Activated T-helper 1 cell treated with Interleukin-2 at 50 U/mL for 16 hours (primary cell): ENCODE measurements at places on chromosomes 12 and 14.

DNA sequence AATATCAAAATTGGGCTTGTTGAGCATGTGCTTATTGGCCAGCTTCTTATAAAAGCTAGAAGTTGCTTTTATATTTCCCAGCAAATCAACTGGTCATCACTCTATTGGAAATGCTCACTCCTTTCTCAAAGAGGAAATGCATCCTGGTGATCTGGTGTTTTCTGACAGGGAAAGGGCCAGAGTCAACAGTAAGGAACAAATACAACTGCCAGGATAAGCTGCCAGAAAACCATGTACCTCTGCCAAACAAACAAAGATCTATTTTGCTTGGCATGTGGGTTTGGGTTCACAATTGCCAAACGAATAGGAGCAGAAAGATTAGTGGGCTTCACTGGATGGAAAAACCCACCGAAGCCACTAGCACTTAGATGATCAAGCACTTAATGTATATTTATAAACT lies 126.9 kb upstream of the PDZRN4 start:
- no peak for DNase-seq

DNA sequence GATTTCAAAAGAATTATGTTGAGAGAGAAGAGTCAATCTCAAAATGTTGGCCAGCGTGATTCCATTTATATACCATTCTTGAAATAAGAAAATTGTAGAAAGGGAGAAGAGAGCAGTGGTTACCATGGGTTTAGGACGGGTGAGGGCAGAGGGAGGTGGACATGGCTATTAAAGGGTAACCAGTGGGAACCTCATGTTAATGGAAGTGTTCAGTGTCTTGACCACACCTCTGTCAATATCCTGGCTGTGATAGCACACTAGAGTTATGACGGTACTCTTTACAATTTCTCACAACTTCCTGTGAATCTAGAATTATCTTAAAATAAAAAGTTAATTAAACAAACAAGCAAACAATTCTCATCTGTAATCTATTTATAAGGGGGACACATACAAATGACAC lies 821.2 kb downstream of the VRK1 start:
- no peak for DNase-seq

- DNase-seq, result no peak
Observed at GRCh38 chr12:52050116-52050757, 1.0 kb upstream of the NR4A1 start.

GRCh38 chr12:64147875-64148274 lies 74.2 kb downstream of the KICS2 start:
- DNase-seq, result no peak

- no peak for DNase-seq
Observed at GRCh38 chr12:89244536-89244935, 107.8 kb downstream of the DUSP6 start.

- no peak for DNase-seq
Observed at GRCh38 chr12:9363145-9363544, 154.9 kb upstream of the PZP start.

DNA sequence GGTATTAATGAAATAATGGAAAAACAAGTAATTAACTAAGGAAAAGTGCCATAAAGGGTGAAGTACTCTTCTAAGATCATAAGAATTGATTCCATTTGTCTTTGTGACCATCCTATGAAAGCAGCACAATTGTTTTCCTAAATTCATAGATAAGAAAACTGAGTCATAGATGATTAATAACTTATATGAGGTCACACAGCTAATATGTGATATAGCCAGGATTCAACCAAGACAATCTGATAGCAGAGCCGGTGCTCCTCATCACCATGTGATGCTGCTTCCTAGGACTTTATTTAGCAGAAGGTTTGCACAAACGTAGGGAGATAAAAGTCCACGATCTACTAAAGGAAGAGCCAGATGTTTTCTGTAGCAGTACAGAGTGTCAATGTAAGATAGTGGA lies 181.5 kb upstream of the SYT1 start:
- no peak for DNase-seq

GRCh38 chr12:14327711-14328110 lies 37.8 kb upstream of the ATF7IP start:
- DNase-seq, result no peak

DNA sequence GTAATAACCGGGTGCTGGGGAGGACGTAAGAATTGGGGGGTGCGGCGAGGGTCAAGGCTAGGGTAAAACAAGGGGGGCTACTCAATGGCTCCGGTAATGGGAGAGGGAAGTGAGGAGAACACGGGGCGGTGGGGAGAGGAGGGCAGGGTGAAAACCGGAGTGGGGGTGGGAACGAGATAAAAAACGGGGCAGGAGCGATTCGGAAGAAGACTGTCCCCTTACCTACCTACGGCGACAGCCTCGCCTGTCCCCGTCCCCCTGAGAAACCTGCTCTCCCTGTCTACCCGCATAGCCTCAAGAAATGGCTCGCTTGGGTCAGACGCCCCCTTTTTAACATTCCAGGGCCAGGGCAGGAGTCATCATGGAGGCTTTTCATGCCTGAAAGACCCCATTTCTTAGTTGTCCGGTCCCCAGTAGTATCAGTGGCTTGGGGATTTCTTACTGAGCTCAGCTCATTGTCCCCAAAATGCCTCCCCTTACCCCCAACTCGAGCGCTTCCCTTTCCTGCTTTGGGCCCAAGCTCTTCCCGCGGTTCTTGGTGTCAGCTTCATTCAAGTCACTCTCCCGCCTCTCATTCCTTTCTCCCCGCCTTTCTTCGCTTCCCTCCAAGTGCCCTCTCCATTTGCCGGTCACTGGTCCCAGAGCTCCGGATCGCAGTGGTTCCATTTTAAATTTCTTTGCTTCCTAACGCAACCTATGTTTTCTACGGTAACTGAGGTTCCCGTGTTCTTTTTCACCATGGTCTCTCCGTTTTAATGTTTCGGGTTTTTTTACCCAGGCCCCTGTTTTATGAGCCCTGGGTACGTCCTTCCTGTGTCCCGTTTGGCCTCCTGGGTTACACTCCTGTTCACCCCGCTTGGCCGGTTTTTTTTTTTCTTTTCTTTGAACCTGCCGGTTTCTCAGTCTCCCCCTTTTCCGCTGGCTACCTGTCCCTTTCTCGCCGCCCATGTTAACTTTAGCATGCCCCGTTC lies 1.2 kb upstream of the WSB2 start:
- no peak for DNase-seq

- no peak for DNase-seq
Observed at GRCh38 chr12:11998944-11999315, 71.8 kb upstream of the BCL2L14 start.

- no peak for DNase-seq
Observed at GRCh38 chr12:118611770-118612169, 235.4 kb downstream of the SUDS3 start.

DNA sequence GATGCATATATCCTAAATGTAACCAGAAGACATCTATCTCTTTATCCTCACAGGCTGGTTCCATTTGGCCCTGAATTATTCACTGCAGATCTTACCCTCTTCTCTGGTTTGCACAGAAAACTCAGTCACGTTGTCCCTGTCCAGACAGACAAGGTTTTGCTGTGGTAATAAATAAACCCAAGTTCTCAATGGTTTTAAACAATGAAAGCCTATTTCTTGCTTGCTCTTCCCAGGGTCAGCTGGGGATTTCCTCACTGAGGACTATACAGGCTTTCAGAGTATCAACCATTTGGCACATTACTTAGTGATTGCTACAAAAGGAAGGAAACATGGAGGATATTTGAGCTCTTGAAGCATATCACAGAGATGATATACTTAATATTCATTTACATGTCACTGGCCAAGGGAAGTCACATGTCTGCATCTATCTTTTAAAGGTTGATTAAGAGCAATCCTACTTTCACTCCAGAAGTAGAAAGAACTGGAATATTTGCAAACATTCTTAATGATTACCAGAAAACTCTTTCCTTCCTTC lies 24.4 kb upstream of the E2F7 start:
- DNase-seq, result no peak

DNA sequence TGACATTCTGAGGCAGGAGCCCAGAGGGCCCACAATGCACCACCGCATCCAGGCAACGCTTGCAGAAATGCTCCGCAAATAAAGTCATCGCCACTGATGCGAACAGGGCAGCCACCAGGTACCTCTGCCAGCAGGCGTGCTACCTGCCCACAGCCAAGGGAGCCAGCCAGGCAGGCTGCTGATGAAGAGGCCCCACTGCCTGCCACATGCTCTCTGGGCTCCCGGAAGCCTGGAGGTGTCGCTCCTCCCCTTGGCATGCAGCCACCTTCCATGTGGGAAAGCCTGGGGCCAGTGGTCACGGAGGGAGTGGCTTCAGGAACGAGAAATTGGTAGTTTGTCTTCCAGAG lies 14.7 kb downstream of the GPR132 start:
- no peak for DNase-seq

- DNase-seq, result no peak
Observed at GRCh38 chr14:32203928-32204357, 874 bp upstream of the RNU6-8 start.

DNA sequence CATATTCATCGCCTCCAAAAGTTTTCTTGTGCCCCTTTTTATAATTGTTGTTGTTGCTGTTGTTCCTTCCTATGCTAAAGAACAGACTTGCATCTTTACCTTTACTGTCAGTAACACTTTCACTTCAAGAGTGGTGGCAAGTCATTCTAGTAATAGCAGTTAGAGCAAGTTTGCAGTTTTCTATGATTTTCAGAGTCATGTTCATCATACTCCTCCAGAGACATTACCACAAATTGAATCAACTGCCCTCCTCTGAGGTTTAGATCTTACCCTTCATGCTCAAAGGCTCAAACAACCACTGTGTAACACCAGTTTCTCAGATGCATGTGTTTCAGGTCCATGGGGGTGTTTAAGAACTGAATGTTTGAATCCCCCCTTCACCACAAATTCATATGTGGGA lies 763.4 kb downstream of the LRFN5 start:
- DNase-seq, result no peak

GRCh38 chr14:79426103-79426755 lies 785.1 kb downstream of the DIO2 start:
- DNase-seq, result no peak

GRCh38 chr12:24127919-24128721 lies 178.7 kb upstream of the SOX5 start:
- no peak for DNase-seq

GRCh38 chr12:51103977-51104376 lies 20.6 kb upstream of the CSRNP2 start:
- DNase-seq, result no peak

- no peak for DNase-seq
Observed at GRCh38 chr14:31489691-31490090, 1.9 kb upstream of the GPR33 start.

GRCh38 chr12:40969796-40970195 lies 218.3 kb upstream of the PDZRN4 start:
- no peak for DNase-seq

GRCh38 chr14:20001863-20002262 lies at the start of gene OR4Q2:
TSS of gene OR4Q2 (plus strand) at chr14:20002163.
- DNase-seq, result no peak

- no peak for DNase-seq
Observed at GRCh38 chr12:113844495-113845210, 121.5 kb downstream of the RBM19 start.
